Stimulated activated CD4-positive, alpha-beta T cell treated with anti-CD3 and anti-CD28 coated beads, Interleukin-2, amount 100 ng/mL, for 4 hours (primary cell): ENCODE measurements at places on chromosomes 12 and 14.
A peak's percentile ranks its signal among the peaks of the same experiment; 100 is the strongest.

GRCh38 chr14:80906336-80906735 is 35.2 kb downstream of the CEP128 start:
- no peak for DNase-seq

DNA sequence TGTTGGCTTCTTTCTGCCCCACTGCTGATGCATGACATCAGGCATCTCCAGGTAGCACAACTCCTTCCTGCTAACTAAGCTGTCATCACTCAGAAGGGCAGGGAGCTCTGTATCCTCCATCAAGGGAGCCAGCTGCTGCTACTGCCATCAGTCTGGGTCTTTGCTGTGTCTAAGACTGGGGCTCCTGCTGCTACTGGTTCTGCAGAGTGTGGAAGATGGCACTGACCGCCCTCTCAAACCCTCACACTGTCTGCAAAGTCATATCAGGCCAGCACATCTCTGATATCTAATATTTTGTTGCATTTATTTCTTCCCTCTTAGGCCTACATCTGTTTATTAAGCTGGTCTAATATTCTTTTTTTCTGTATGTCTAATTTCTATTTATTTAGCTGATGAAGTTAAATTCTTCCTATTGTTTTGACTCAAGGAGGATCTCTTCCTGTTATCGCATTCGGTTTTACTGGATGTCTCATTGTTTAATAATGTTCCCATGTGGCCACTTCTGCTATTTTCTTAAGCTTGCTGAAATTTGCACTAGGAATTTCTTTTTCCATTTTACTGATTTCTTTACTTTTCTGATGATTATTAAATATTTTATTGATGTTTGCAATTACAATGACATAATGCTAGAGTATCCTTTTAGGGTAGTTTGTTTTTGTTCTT is 7.6 kb upstream of the E2F7 start:
- no peak for DNase-seq

DNA sequence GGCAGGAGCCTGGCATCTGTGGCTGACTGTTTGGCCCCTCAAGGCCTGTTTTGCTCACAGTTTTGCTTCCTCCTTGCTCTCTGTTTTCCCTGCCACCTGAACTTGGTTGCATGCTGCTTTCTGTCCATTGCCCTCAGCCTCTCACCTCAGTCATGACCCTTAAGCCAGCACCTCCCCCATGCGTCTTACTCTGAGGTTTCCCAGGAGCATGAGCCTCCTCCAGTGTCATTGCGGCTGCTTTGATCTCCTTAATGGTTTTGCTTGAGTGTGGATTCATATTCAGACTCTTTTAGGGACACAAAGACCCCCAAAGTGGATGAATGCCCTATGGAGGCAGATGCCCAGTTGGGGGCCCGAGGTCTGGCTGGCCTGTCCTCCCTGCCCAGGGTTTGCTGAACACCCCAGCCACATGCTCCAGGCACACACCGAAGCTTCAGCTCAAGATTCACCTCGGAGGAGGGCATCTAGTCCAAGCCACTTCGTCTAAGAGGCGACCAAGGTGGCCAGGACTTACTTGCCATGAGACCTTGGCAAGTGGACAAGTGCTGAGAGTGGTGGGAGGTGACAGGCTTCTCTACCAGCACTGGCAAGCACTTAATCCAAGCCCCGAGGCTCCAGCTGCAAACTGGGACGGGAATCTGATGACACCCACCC is 95.4 kb upstream of the DIO3 start:
- DNase-seq = no peak

DNA sequence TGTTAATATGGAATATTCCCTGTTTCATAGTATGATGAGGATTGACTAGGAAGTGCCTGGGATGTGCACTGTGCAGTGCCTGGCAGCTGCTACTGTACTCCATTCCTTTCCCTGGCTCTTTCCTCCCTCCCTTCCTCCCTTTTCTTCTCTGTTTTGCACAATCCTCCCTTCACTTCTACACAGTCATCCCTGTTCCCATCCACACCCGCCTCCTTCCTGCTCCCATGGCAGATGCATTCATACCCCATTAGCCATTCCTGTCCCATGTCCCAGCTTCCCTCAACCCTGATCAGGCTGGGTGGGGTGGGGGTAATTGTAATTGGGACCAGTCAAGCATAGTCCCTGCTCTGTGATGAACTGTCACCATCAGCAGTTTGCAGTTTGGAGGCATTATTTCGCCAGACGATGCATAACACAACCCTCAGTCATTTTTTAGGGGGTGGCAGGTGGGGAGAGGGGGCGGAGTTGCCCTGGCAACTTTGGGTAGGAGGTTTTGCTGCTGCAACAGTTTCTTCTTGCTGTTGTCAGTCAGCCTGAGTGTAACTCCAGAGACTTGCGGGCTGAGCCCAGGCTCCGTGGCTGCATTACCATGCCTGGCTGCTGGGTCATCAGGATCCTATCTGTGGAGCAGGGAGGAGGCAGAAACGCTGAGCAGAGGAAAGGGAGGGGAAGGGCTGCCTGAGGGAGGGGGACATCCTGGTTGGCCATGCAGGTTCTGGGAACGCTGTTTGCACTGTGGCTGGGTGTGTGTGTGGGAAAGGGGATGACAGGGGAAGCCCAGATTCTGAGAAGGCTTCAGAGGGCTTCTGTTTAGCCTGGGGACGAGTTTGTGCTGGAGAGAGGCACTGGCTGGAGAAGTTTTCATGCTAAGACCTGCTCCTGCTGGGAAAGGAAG is 4.1 kb upstream of the KRT84 start:
- DNase-seq = no peak

DNA sequence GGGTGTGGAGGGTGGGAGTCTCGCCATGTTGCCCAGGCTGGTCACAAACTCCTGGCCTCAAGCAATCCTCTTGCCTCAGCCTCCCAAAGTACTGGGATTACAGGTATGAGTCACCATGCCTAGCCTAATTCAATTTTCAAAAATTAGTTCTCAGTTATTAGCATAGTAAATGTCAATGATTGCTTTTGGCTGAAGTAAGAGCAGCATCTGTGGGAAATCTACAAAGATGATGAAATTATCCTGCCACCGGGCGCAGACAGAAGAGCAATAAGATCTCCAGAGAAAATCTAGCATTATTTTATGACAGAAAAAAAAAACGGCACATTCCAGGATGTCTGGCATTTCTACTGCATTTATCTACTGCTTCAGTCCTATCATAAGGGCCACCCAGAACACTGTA is 97.9 kb upstream of the DAAM1 start:
- DNase-seq = no peak

DNA sequence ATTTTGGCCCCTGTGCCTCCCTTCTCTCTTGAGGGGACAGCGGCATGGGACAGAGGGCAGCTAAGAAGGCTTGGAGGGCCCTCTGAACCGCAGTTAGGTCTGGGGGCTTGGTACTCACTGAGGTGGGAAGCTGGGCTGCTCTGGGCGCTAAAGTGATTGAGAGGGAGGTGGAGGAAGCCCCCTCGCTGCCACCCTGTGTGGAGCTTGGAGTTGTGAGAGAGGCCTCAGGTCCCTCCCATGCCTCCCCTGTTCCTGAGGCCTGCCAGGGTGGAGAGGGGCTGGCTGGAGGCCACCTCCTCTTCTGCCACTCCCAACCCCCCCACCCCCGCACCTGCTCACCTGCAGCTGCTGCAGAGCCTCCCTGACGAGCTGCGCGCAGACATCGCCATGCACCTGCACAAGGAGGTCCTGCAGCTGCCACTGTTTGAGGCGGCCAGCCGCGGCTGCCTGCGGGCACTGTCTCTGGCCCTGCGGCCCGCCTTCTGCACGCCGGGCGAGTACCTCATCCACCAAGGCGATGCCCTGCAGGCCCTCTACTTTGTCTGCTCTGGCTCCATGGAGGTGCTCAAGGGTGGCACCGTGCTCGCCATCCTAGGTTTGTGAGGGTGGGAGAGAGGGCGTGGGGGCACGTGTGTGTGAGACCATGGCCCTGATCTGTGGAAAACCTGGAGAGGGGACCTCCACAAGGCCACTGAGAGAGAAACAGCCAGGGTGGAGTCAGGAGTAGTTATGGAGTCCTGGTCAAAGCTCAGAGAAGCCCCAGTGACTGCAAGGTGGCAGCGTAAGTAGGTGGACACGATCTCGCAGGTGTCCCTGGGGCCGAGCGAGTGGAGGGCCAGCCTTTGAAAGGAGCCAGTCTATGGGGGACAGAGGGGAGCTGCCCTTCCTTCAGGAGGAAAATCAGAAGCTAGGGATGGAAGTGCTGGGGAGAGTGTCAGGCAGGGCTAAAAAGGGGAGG is 11.2 kb downstream of the KCNH3 start:
- DNase-seq = no peak

GRCh38 chr14:67935371-67935770 is 115.8 kb downstream of the RAD51B start:
- no peak for DNase-seq

DNA sequence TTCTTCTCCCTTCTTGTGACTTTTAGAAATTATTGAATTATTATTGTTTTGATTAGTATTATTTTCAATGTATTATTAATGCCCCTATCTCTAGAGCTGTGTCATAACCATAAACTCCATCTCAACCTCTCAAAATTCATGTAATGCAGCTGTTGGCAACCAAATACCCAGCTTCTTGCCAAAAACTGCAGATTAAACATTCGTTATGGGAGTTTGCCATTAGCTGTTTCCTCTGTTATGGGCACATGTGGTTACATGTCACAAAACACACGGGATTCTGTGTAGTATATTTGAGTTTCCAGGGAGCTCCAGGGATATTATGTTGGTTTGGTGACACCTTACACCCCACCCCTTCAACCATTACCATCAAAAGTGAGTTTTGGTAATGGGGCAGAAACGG is 2.8 kb upstream of the ALX1 start:
- no peak for DNase-seq

DNA sequence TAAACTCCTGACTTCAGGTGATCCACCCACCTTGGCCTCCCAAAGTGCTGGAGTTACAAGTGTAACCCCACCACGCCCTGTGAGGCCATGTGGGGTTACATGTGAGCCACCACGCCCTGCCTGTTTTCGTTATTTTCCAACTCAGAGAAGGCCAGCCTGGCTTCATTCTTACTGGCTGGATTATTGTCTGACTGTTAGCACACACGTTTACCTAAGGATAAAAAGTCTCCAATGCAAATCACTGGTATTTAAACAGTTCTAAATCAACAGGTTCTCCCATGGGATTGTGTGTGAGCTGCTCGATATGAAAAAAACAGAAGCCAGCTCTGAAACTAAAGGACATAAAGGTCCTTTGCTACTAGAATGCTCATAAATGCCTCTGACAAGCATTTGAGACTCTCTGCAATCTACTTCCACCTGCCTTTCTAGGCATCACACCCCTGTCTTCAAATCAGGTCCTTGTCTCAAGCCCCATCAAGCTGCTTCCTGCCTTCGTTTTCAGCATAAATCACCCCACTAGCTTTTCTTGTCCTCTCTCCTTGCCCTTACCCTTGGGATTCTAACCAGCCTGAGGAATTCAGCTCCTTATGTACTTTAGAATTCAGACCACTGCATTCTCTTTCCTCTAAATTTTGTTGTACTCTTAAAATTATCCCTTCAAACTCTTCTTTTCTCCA is 265.0 kb downstream of the DUSP6 start:
- no peak for DNase-seq

GRCh38 chr14:94237983-94238382 is 55.1 kb downstream of the SERPINA10 start:
- DNase-seq = no peak

DNA sequence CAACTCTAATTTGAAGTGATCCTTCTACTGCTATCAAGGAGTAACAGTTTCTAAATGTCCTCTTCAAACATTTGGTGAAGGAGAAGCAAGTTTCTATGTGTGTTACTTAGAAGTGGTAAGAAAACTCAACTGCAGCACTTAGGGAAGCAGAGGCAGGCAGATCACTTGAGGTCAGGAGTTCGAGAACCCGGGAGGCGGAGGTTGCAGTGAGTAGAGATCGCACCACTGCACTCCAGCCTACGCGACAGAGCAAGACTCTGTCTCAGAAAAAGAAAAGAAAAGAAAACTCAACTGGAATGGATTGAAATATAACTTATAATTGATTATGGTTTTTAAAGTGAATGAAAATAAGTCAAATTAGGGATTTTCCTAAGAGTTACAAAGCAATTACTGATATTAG is 169.7 kb upstream of the ATP2B1 start:
- no peak for DNase-seq

GRCh38 chr14:56808383-56809269 is 1.7 kb downstream of the OTX2 start:
- no peak for DNase-seq

DNA sequence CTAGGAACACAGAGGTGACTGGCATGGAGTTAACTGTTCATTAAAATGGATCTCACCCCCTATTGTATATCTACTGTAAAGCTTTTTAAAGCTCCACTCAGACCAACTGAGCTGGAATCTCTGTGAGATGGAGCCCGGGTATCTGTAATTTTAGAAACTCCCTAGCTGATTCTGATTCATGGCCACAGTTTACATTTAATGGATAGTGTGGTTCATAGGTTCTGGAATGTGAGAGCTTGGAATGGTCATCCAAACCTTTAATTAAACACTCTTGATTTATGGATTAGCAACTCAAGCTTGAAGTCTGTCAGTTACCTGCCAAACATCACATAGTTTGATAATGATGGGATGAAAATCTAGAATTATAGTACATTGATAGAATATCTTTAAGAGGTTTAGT is 183.8 kb downstream of the SLC25A21 start:
- DNase-seq = no peak

DNA sequence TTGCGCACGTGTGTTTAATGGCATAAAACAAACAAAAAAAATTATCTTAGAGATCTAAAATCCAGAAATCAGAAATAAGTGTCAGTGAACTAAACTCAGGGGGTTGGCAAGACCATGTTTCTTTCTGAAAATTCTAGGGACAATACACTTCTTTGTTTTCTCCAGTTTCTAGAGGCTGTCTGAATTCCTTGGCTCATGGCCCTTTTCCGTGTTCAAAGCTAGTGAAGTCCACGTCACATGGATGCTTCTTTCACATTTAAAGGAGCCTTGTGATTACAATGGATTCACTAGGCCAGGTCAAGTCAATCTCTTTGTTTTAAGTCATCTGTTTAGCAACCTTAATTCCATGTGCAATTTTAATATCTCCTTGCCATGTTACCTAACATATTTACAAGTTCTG is 22.4 kb downstream of the SLCO1B3 start:
- DNase-seq = no peak

- DNase-seq = no peak
Measured at GRCh38 chr14:24721775-24722174, 87.8 kb upstream of the GZMB start.

- DNase-seq = peak; percentile 67
Measured at GRCh38 chr12:6825398-6826124, 2.6 kb upstream of the P3H3 start.

DNA sequence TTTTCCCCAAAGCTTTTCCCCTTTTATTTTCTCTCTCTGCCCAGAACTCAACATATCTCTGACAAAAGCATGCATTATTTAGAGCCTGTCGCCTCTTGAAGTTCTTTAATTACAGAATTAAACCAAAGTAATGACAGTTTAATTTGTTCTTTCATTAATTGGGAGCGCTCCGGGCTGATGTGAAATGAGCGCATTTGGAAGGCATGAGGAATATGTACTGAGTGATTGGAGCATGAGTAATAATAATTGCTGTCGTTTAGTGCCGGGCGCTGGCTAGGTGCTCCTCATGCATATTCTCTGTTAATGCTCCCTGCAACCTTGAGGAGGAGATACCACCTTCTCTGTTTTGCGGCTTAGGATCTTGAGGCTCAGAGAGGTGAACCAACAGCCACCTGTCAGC is 120.5 kb downstream of the SLC25A47 start:
- DNase-seq = no peak

GRCh38 chr12:24767016-24767415 is 181.9 kb downstream of the BCAT1 start:
- no peak for DNase-seq

GRCh38 chr12:56411781-56412639 is 37.2 kb downstream of the TIMELESS start:
- no peak for DNase-seq

GRCh38 chr14:69982886-69983285 is 103.7 kb downstream of the SMOC1 start:
- no peak for DNase-seq
